Fibroblast of villous mesenchyme (primary cell): ENCODE measurements at places on chromosomes 7 and 10.
A peak's percentile ranks its signal among the peaks of the same experiment; 100 is the strongest.

- no peak for DNase-seq
Observed at GRCh38 chr10:72649291-72649690, 23.4 kb upstream of the MICU1 start.

- no peak for DNase-seq
Observed at GRCh38 chr10:3747248-3747960, 37.6 kb downstream of the KLF6 start.

DNA sequence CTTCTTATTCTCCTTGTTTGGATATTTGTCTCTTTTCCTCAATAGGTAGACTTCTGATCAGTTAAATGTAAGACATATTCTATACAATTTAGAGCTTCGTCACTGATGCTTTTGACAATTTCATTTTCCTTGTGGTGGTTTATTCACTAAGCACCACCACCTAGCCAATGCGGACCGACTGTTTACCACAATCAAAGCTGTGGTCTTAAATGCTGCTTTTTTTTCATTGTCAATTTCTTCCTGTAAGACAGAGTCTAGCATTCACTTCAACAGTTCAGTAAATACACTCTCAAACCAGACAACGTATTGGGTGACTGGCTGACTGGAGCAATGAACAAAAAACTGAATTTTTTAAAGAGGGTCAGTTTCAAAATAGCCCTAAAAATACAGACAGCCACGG lies 239.0 kb downstream of the DNAJB6 start:
- no peak for DNase-seq

- peak; percentile 86 for DNase-seq
Observed at GRCh38 chr7:75969182-75969581, 25.2 kb downstream of the TMEM120A start.

DNA sequence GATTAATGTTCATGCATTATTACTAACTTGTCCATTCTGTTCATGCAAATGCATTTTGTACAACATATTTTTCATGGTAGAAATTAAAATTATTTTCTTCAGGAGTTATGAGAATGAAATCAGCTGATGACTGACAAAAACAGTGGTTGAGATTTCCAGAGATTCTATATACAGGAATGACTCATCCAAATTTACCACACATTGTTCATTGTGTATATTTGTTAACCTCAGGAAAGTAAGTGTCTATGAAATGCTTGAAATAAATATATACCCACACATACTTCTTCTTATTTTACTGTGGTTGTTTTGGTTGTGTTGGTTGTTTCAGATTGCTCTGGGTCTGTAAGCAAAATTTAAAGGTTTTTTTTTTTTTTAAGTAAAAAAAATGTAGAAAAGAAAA lies 108.1 kb upstream of the SP8 start:
- no peak for DNase-seq

DNA sequence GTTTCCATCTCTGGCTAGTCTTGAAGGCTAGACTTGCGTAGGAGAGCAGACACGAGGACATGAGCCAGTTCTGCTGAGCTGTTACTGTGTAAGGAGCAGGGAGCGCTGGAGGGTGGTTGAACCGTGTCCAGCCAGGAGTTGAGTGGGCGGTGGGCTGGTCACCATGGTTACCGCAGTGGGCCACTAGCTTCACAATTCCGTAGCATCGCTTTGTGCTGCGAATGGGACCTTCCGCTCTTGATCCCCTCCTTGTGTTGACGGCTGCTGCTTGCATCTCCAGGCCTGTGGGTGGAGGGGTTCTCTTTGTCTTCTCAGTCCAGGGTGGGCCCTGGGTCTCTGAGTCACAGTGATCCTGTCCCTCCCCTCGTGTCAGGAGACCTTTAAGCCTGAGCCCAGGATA lies 49.4 kb upstream of the OCM start:
- peak; percentile 55 for DNase-seq

DNA sequence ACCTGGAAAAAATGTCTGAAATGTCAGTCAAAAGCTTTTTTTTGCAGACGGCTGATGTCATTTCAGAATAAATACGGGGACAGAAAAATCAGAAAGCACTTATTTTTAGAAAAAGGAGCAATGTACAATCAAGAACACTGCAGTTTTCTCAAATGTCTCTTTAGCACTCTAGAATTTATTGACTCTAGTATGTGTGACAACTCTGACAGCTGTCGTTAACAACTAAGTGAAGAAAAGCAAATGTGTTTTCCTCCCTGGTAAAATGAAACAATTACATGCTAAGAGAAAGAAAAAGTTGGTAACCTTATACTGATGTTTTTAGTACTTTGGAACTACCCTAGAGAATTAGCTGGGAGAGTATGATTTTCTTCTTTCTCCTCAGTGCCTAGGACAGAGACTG lies 497.4 kb downstream of the GRM8 start:
- no peak for DNase-seq

DNA sequence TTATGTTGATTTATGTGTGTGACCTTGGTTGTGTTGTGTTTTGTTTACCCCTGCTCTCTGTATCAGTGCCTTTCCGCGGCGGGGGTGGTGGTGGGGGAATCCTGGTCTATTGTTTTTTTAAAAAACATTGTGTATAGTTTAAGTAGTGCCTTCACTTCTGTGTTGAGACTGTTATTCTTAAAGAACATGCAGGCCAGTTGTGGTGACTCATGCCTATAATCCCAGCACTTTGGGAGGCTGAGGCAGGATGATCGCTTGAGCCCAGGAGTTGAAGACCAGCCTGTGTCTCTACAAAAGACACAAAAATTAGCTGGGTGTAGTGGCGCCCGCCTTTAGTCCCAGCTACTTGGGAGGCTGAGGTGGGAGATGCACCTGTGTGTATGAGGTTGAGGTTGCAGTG lies 429.0 kb upstream of the LRGUK start:
- DNase-seq: peak; percentile 42

DNA sequence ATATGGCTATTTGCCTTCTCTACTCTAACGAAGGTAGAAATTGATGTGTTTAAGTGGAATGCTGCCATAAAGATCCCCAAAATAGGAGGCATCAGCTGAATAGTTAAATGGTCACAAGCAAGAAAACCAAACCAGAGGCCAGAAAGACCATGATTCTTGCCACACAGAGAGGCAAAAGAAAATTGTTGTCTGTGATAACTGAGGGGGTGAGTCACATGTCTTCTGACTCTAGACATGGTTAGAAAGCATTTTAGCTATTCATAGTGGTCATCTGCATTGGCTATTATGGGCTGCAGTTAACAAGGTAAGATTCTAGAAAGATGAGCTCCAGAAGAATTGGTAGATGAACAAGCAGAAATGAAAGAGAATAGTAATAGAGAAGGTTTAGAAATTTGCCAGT lies 361.4 kb upstream of the NPSR1 start:
- DNase-seq: no peak

GRCh38 chr10:49191349-49191748 lies 3.2 kb upstream of the TMEM273 start:
- no peak for DNase-seq

DNA sequence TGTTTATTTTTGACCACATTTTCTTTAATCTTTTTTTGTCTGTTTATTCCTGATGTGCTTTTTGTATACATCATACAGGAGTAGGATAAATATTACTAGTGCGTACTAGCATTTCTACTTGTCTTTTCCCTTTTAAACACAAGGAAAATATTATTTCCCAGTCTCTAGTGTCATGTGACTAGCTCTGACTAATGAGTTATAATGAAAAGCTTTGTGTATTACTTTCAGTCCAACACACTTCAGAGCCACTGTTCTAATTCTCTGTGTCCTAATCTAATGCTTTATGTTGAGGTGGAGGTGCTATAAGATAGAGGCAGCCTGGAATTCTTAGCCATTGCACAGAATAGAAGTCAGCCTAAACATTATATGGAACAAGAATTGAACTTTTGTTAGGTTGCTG lies 65.0 kb upstream of the RAB18 start:
- no peak for DNase-seq

DNA sequence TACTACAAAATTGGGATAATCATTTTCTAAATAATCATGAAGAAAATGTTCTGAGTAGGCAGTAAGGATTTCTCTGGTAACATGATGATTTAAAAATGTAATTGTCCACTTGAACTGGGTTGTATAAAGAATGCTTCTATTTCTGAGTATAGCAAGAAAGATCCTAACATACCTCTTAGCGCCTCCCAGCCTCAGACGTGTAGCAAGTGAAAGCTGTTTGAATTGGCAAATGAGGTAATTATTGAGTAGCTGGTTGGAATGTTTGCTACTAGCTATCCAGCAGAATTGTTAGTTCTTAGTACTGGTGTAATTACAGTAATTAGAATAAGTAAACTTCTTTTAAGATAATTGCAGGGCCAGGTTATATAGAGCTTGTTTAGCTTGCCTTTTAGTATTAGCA lies 47.9 kb downstream of the SEPTIN7 start:
- no peak for DNase-seq

- DNase-seq: no peak
Observed at GRCh38 chr7:42107484-42108240, 129.3 kb downstream of the GLI3 start.

DNA sequence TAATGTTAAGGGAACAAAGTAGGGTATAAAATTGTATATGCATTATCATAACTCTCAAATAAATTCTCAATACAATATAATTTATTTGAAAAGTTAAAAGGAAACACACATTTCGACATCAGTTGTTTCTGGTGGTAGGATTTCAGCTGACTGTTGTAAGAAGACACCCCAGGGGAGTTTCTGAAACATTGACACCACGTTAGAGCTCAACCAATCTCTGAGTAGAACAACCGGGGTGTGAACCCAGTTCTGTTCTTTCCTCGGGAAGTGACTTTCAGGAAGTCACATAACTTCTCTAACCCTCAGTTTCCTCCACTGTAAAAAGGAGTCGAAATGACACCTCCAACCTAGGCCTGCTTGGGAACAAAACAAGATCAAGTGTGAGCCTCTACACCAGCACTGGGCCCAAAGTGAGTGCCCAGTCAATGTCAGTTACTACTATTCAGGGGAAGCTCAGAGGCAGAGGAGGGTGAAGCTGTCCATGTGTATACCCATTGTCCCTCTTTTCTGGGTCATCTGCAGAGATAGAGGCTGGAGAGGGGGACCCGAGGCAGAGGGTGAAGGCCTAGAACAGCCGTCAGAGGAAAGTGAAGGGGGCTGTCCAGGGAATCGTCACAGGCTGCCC lies 67.1 kb downstream of the AOAH start:
- DNase-seq: no peak

DNA sequence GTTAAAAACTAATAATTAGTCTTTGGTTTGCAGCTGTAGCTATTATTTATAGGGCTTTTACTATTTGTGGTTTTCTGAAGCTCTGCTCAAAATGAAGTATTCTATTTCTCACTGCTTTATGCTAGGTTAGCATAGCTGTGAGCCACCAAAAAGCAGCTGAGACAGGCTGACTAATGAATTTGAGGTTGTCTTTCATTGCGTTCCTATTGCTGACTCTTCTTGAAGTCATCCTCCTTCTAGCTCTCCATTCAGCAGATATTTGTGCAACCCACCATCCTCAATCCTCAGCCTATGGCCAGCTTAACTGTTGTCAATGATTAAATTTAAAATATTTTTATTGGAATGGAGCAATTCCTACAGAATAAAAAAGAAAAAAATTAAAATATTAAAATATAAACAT lies 2.1 kb upstream of the RALA start:
- peak; percentile 59 for DNase-seq

GRCh38 chr7:143447466-143447865 lies 4.2 kb downstream of the TAS2R60 start:
- no peak for DNase-seq

- DNase-seq: no peak
Observed at GRCh38 chr10:122282909-122283308, 11.8 kb downstream of the BTBD16 start.

DNA sequence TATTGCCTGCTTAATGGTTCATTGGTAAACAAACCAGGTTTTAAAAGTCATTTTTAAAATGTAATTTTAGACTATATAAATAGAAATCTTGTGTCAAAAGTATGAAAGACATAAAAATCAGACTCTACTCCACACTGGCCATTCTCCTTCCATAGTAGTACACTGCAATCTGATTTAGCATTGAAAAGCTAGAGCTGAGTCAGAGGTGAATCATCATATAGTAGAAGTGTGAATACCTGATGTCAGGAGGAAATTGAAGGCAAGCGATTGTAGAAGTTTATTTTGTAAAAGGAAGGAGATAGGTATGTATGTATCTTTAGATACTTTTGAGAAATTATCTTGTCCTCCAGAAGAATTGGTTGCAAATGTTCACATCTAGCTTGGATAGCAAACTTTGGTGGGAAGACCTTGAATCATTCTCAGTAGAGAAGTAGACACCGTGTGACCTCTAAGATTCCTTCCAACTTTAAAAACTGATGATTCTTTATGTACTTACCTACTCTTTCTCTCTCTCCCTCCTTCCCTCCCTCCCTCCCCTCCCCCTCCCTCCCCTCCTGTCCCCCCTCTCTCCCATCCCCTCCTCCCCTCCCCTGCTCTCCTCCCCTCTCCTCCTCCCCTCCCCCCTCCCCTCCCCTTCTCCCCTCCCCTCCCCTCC lies 88.1 kb downstream of the BTAF1 start:
- peak; percentile 14 for DNase-seq

GRCh38 chr10:116418389-116418788 lies 9.3 kb upstream of the PNLIPRP3 start:
- DNase-seq: no peak

DNA sequence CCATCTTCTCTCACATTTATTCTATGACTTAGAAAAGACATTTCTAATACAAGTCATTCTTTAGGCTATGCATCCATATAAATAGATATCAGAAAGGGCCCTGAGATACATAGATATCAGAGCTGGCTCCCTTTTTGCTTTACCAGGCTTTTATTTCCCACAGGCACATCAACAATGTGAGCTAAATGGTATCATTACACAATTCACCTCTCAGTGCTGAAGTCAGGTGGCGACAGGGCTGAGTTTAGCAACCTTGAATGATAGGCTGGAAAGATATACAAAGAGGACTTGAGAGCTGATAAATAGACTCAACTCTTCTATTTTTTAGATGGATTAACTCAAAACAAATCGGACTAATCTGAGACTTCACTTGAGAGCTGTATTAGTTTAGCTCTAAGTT lies 189.2 kb upstream of the COL1A2 start:
- DNase-seq: no peak

DNA sequence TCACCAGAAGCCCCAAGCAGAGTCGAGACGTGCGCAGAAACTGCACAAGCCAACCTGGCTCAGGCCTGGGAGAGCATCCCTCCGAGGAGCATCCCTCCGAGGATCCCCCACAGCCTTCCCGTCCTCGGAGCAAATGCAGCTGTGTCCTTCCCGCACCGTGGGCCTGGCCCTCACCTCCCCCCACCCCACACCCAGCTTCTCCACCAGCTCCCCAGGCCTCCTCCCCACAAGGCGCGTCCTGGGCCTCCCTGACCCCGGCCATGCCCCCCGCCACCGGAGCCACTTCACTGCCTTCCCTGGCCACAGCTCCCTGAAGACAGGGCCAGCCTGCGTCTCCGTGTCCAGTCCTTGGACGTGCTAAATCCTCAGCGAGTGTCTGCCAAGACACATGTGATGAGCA lies 60.6 kb downstream of the PTPRN2 start:
- no peak for DNase-seq

- no peak for DNase-seq
Observed at GRCh38 chr10:122988501-122988900, 8.3 kb downstream of the PSTK start.

DNA sequence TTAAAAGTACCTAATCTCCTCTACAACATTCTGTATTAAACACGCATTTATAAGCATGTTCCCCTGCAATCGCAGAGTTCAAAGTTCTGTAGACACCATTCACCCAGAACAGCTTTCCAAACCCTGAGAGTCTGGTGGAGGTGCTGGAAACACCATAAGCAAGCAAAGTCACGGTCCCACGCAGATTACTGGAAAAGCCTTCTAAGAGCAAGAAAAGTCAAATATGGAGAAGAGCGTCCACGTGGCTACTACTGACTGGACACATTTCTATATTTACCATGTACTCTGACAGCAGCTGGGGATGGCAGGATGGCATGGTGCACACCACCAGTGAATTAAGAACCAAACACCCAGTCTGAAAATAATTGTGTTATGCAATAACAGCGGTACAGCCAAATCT lies 97.7 kb downstream of the PARD3 start:
- DNase-seq: no peak
